Stimulated activated CD8-positive, alpha-beta memory T cell treated with anti-CD3 and anti-CD28 coated beads, Interleukin-15, amount 100 ng/mL, for 4 hours (primary cell): ENCODE measurements at places on chromosomes 3 and 15.
A peak's percentile ranks its signal among the peaks of the same experiment; 100 is the strongest.

- DNase-seq, result no peak
These were observed 4.4 kb downstream of the SEMA6D start for GRCh38 chr15:47721676-47722075.

GRCh38 chr3:12681943-12682390 is 18.1 kb upstream of the RAF1 start:
- no peak for DNase-seq

GRCh38 chr3:122628567-122628966 is 51.1 kb downstream of the PARP15 start:
- DNase-seq, result no peak

DNA sequence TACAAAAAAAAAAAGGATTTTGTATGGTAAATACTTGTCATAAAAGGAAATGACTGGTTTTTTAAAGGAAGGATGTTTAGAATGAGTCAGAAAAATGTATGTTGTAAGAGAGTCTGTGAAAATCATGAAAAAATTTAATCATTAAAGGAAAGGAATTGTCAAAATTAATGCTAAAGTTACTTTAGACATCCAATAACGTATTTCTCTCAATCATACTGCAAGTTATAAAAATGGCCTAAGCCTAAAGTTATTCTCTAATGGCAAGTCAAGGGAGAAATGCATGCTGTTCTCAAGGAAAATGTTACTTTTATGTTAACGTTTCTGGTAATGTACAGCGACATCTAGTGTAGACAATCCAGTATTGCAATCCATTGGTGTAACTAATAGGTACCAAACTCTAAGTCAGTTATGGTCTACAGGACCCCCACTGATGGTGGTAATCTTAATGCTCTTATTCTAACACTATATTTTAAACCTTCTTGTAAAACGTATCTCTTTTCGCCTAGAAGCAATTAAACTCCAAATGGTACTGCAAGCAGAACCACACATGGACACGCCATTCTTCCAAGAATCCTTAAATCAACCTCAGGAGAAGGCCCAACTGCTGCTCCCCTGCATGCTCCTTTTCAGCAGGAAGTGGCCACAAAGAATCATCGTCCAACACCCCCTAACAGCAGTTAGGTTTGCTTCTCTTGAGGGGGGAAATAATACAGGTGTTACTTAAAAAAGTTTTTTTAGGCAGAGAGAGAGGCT is 35.2 kb downstream of the NCEH1 start:
- DNase-seq, result no peak

DNA sequence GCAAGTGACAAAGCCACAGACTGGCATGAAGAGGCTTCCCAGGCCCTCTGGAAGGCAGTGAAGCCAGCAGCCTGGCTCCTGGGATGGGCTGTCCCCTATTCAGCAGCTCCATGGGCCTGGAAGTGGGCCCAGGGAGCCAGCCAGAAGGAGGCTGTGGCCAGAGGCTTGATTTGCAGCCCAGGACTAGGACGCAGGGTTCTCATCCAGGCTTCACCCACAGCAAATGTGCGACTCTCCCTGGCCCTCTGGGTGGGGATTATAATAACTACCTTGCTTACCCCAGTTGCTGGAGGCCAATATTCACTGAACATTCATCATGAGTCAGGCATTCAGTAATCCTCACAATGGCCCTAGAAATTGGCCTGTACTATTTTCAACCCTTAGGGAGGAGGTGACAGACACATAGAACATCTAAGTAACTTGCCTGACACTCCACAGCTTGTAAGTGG is 24.6 kb upstream of the SRP14 start:
- no peak for DNase-seq

DNA sequence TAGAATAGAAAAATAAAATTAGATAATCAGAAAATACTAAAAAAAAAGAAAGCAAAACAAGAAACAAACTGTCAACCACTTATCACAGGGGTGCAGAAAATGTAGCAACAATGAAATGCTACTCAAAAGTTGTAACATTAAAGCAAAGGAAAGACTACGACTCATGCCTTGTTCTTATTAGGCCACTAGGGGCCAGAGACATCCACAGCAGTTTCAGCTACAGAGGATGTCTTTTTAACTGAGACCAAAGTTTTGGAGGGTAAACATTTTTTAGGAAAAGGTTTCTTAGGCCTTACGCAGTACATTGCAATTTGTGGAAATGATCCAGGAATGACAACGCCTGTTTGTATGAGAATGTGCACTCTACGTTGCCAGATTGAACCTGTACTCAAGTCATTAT is 15.4 kb upstream of the CADM2 start:
- DNase-seq, result no peak

DNA sequence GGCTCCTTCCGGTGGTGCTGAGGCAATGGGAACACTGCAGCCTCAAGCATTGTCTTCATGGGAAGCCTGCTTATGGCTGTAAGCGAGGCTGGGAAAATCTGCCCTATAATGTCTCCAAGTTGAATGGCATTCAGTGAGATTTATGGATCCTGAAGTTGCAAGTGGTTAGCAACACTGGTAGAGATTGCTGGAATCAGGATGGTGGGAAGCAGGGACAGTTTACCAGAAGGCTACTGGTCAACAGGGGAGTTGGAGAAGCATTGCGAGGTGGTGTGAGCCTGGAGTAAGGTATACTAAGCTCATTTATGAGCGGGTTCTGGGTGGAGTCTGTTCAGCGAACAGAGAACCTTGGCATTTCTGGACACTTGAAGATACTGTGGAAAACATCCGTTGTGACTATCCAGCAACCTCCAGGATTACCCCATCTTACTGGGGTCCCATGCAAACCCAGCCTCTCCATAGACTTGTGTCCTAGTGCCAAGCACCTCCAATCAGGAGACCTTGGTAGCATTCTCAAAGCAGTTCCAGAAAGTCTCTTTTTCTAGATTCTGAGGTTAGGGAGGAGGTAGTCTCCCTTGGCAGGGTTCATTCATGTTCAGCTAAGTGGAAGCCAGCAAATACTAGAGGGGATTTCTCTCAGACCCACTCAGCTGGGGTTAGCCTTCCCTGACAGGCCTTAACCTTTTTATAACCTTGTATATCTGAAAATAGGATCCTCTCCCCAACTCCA is 7.3 kb downstream of the RPSA start:
- DNase-seq, result no peak

DNA sequence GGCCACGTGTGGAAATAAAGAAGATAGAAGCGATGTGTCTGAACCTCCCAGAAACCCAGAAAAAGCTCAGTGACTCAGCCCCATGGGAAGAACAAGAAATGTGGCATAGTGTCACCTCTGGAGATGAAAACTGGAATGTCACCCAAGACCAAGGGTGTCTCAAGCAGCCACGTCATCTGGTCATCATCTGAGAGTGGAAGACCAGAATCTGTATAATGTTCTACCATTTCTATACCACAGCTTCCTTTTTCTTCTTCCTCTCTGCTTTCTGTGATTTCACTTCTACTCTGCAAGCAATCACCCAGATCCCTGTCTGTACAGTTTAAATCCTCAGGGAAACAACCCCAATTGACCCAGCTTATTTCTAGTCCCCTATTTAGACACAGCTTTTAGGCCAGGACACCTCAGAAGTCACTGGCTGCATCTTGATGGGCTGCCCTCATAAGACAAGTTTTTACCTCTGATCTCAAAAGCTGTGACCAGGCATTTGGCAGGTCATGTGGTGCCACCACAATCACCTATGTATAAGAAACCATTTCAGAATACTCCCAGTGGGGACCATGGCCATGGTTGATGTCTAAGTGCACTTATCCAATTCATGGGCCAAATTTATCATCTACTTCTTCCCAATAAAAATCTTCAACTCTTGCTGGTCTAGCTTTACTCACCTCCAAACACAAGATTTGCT is 278.5 kb upstream of the UMPS start:
- DNase-seq, result no peak

- DNase-seq, result no peak
These were observed 496.7 kb downstream of the NAALADL2 start for GRCh38 chr3:175355801-175356335.

DNA sequence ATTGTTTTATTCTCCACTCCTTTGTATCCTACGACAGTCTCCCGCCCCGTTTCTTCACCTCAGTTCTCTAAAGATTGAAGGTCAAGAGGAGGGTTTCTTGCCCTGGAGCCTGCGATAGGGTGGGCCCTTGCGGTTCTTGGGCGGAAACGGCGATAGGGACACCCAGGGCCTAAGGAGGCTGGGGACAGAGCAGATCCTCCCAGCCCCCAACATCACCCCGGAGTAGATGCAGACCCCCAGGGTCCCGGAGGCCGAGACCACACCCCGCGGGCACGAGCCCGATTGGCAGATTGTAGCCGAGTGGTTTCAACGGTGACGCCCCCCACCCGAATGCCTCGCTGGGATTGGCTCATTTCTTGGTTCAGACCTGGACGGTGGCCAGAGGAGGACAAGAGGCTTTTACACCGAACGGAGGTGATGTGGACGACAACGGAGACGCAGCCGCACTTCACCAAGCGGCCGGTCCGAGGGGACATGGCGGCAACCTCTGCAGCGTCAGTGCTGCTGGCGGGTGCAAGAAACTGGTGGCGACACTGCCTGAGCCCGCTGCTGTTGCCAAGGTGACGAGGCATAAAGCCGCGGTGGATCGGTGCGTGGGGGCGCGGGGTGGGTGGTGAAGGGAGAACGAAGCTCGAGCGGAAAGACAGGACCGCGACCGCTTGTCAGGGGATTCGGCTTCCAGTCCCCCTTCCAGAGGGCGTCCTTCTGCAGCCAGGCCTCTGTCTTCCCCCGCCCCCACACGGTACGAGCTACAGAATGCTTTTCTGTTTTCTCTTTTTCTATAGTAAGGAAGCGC is 19.0 kb upstream of the MCF2L2 start:
- peak; percentile 41 for DNase-seq

DNA sequence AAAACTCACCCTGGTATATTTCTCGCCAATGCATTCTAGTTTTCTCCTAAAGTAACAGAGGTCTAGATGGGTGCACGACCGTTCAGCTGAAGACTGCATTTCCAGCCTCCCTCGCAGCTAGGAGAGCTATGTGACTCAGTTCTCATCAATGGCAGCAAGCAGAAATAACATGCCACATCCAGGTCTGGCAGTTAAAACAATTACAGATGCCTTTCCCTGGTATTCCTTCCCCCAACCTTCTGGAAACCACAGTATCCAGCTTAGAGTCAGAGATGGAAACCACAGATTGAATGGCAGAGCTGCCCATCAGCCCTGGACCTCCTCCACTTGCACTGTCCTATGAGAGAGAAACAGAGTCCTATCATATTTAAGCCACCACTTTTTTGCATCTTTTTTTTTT is 4.8 kb downstream of the HAPLN3 start:
- no peak for DNase-seq
